Osteoblast (primary cell): ENCODE measurements at places on chromosomes 11 and 22. TPM values are rescaled to one million over a fixed set of nuclear protein-coding genes. Genes with fewer than 3 reads are reported as not detected.

MED15 gene
- total RNA-seq: 36.9 and 49.8 TPM in 2 replicates

GGTLC3 gene
- total RNA-seq: not detected in 2 replicates

OR56A1 gene
- total RNA-seq: under 0.01 TPM in 2 replicates

CTTN gene
- 426 and 429 TPM in 2 replicates for total RNA-seq

MISFA gene
- total RNA-seq: under 0.01 and 0.29 TPM in 2 replicates

SYT8 gene
- total RNA-seq: 0.36 and 0.59 TPM in 2 replicates

RCE1 gene
- 11.5 and 18.1 TPM in 2 replicates for total RNA-seq

OR8G1 gene
- not detected in 2 replicates for total RNA-seq

SYNGR1 gene
- total RNA-seq: 2.1 and 3.6 TPM in 2 replicates

ADM gene
- total RNA-seq: 240 and 250 TPM in 2 replicates

GLYAT gene
- total RNA-seq: not detected in 2 replicates

OR52N5 gene
- not detected in 2 replicates for total RNA-seq
